ENCODE measurements at places on chromosomes 1 and 21.

DNA sequence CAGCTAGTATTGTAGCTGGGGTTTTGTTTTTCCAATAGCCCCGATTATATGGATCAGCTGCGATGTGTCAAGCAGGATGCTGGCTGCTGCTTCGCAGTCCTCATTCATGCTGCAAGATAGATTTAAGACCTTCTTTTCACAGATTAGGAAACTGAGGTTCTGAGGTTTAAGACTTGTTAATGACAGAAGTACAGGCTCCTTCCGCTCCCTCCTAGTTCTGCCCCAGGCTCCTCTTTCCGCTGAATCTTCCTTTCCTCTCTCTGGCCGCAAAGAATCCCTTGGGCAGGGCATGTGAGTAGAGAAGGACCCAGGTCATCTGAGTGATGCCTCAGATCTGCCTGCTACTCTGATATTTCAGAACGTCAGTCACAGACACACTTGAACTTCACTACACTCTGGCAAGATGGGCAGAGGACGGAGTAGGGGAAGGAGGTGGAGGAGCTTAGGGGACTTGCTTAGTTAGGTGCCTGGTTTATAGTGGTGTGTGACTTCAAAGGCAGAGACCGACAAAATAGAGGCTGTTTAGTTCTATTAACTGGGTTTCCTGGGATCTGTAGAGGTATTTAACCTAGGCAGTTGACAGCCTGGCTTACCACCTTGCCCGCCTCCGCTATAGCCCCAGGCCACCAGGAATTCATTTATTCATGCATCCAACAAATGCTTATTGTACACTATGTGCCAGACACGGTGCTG, 4.2 kb downstream of the IGSF21 start:
- DNase-seq: no peak

DNA sequence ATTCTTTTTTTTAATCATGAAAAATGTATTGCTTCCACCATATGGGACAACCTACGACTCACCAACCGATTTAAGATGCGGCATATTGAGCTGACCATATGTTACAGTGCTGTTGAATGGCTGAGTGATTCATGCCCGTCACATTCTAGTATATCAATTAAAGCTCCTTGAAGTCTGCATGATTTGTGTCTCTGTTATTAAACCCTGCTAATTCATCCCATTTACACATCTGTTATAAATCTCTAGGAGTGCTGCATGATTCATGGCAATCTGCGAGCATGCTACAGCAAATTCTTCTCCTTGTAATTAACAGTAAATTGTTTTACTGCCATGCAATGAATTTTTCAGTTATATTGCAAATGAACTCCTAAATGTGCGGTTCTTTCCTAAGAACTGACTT, 239.8 kb downstream of the USH2A start:
- DNase-seq: no peak

DNA sequence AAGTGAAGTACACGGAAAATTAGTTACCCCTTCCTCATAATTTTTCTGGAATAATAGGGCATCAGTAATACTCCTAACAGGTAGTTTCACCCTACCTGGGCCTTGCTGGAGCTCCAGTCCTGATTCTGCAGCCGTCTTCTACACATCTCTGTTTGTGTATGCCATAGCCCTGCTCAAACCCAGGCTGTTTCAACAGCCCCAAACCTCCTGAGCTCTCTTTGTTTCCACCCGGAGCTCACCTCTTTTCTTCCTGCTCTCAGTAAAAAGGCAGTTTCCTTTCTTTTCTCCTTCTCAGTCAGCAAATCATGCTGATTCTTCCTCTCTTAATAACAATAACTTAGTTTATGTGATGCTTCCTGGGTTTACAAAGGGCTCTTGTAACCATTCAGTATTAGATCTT, 355.1 kb upstream of the RUNX1 start:
- no peak for DNase-seq

DNA sequence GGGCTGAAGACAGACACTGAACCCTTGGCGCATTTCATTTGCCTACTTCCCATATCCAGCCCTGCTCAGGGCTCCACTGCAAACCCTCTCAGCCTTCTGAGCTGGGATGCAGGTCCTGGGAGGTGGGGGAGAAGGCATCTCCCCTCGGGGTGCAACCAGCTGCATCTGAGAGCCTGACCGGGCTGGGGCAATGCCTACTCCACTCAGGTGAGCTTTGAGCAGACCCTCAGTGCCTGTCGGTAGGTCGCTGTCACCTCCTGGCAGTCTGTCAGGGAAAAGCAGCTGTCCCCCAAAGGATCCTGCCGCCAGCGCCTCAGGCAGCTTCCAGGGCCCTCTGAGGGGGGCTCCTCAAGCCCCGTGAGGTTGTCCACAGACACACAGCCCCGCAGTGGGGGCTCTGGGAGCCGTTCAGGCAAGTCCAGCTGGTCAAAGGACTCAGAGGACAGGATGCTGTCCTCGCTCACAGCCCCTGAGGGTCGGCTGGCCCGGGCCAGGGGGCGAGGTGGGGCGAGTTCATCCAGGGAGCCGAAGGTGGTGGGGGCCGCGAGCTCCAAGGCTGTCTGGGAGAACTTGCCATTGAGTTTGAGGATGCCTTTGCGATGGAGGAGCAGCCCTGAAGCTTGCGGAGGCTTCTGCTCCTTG, 18.2 kb downstream of the NUAK2 start:
- DNase-seq: no peak

GRCh38 chr1:226589008-226589733, 40.6 kb downstream of the STUM start:
- DNase-seq: no peak
